ENCODE measurements at places on chromosomes 4 and X. TPM values are rescaled to one million over a fixed set of nuclear protein-coding genes. Genes with fewer than 3 reads are reported as not detected.

Gene TMEM31
- total RNA-seq = not detected

DNA sequence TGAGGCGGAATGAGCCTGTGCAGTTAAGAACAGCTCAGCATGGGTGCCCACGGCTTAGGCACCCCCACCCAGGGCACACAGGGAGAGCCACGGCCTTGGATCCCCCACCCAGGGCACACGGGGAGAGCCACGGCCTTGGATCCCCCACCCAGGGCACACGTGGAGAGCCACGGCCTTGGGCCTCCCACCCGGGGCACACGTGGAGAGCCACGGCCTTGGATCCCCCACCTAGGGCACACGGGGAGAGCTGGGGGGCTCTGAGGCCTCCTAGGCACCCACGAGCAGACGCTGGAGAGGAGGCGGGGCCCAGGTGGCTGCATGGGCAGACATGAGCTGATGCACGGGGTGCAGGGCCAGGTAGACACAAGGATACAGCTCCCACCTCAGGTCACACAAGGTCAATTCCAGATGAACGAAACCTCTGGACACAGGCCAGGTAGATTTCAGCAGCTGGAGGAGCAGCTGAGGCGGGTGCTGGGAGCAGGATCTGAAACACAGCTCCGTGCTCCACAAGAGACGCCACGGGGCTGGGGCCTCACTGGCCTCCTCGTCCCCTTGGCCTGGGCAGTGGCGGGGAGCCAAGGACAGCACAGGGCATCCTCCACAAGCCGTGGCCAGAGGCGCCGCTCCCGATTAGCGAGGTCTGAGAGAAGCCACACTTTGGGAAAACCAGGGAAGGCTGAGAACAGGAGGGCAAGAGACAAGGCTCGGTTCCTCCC, 30.8 kb downstream of the GAK start:
- no peak for DNase-seq

Gene CORIN
- total RNA-seq = 0.25 TPM

DNA sequence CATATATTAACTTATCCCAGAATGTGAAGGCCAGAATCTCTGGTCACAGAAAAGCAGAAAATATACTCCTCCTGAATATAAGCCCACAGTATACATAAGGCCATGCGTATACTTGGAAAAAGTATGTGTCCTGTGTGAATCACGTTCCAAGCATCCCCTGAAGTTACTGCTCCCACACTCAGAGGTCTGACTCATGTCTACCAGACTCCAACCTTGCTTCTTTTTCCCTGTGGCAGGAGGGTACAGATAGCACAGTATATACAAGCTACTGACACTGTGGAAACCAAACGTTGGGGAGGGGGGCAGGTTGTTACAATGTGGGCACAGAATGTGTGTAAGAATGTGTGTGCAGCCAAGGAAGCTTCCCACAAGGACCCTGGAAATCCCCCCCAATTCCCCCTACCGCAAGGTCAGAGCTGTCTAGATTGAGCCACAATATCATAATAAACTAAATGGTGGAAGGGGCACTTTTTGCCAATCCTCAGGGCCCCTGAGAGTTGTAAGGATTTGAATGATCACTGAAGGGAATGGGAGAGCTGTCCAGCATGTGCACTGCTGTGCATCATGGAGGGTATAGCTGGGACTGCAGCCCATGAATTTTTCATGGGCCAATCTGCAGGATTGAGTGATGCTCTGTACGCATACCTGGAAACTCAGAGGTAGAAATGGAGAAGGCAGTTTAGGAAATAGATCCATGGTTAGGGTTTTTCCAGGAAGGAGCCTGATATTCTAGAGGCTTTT, 7.4 kb upstream of the RELL1 start:
- DNase-seq = peak; percentile 60

- DNase-seq = no peak
Observed at GRCh38 chr4:189548484-189549125, 392.1 kb upstream of the FRG1 start.
